ENCODE measurements at places on chromosomes 5 and 9. TPM values are rescaled to one million over a fixed set of nuclear protein-coding genes. Genes with fewer than 3 reads are reported as not detected.

Gene PTGR1
- 77.9 TPM for total RNA-seq

Gene CDO1
- 6.3 TPM for total RNA-seq

Gene SETD9
- total RNA-seq = 15.6 TPM

Gene SPATA31D1
- total RNA-seq = not detected

Gene ADRB2
- 3.5 TPM for total RNA-seq

DNA sequence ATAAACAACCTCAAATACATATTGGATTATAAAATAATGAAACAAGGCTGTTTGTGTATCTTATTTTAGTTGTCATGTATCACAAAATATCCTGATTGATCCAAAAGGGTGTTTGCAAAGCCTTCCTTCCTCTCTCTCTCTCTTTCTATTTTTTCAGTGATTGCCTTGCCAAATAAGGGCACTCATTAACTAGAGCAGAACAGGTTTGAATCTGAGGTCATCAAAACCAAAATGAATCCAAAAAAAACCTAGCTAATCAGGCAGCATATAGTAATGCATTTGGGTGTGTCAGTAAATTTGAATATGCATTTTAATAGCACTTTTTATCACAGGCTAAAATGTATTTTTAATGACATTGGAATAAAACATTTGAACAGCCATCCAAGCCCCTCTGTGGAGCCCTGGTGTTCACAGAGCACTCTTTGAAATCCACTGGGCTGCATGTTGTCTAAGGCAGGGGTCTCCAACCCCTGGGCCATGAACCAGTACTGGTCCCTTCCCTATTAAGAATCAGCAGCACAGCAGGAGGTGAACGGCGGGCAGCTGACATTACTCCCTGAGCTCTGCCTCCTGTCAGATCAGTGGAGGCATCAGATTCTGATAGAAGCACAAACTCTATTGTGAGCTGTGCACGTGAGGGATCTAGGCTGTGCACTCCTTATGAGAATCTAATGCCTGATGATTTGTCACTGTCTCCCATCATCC, 171.8 kb upstream of the RAI14 start:
- no peak for DNase-seq

GRCh38 chr9:130638284-130639123, 25.9 kb upstream of the PRDM12 start:
- DNase-seq = no peak

- no peak for DNase-seq
These were observed 54.1 kb downstream of the MRPS30 start for GRCh38 chr5:44862808-44863207.

DNA sequence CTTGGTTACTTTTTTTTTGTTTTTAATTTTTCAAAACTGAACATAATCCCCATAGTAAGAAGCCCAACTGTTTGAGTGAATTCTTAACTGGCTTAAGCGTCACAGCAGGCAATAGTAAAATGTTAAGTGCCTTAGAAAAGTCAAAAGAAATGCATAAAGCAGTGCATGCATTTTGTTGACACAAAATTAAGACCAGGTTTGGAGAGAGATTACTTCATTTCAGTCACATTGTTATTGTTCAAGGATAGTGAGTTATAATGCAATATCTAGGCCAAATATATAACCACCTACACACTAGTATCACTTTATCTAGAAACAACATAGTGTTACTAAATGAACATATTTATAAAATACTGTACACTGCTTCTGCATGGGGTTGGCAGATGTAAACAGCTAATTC, 116.9 kb upstream of the KLF9 start:
- no peak for DNase-seq

DNA sequence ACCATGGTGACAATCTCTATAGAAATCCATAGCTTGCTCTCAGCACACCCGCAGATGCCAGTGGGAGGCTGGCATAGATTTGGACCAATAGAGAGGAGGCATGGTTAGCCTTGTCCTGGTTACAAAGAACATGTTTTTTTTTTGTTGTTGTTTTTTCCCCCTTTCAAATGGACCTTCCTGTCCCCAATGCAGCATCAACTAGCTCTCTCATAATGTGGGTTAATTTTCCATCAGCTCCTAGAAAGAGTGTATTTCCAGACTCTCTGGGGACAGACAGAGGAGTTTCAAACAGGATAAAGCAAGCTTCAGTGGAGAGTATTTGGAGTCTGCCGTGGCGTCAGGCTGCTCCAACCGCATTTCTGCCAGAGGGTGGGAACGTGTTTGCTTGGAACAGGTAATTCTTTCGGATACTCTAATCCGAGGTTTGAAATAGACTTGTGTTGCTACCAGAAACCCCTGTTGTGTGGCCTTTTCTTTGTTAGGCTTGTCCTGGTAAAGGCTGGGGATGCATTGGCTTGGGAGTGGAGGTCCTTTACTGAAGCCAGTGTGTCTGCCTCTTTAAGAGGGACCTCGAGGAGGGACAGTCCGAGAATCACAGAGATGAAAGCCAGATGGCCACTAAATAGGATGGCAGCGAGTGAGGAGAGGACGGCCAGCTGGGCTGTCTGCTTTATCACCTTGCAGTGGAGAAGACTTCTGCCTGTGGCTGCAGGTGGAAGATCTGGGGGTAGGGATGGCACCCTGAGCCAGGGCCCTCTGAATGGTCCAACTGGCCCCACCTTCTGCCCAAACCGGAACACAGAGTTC, 130.5 kb upstream of the CPEB4 start:
- DNase-seq = no peak

DNA sequence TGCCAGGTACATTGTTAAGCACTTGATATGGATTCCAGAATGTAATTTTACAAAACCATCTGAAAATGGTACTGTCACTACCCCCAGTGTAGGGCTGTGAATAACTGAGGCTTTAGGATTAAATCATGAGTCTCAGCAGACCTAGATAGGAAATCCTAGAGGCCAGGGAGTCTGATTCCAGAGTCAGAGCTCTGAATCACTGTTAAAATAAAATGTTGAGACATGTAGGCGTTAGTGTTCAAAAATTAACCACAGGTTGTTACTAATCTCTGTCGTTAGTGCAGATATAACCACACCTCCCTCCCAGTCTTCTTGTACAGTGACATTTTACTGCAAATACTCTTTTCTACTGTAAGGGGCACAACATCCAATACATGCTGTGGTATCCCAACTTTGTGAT, 1828.8 kb downstream of the MAT2B start:
- DNase-seq = no peak

- no peak for DNase-seq
These were observed 260.3 kb upstream of the ADAMTS16 start for GRCh38 chr5:4879693-4880303.

DNA sequence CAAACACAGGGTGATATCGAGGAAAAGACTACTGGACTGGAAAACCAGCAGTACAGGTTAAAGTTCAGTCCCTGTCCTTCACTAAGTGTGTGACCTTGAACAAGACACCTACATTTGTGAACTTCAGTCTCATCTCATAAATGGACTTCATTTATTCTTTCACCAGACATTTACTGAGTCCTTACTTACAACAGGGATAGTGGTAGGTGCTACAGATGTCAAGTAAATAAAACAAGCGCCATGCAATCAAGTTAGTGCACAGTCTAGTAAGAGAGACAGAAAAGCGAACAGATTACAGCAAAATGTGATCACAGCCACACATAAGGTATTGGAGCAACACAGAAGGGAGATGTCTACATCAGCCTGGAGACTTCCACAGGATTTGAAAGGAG, 413.2 kb downstream of the ACTL7B start:
- DNase-seq = no peak

DNA sequence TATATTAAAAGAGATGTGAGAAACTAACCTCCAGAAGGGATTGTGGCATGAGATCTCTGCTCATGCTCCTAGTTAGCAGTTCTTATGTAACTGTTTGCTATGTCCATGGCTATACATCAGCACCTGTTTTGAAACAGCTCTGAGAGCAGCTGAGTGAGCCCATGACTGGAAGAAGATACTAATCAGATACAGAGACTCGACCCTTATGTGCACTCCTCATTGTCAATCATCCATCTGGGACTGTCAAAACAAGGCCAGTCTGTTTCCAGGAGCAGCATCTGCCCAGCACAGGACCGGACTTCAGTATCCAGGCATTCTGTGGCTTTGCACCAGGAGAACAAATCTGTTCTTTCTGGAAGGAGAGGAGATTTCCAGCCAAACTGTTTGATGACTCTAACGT, 77.7 kb downstream of the EFNA5 start:
- DNase-seq = no peak

GRCh38 chr9:126450668-126451205, 124.1 kb downstream of the MVB12B start:
- DNase-seq = no peak

GRCh38 chr5:108430931-108431608, 49.2 kb upstream of the FBXL17 start:
- no peak for DNase-seq

GRCh38 chr5:144945503-144945902, 774.8 kb downstream of the KCTD16 start:
- no peak for DNase-seq

All from pulmonary artery endothelial cell (primary cell).